ENCODE measurements at places on chromosomes 11 and 22.
A peak's percentile ranks its signal among the peaks of the same experiment; 100 is the strongest.

GRCh38 chr11:44112091-44112821, 16.8 kb downstream of the EXT2 start:
- peak; percentile 14 for DNase-seq

DNA sequence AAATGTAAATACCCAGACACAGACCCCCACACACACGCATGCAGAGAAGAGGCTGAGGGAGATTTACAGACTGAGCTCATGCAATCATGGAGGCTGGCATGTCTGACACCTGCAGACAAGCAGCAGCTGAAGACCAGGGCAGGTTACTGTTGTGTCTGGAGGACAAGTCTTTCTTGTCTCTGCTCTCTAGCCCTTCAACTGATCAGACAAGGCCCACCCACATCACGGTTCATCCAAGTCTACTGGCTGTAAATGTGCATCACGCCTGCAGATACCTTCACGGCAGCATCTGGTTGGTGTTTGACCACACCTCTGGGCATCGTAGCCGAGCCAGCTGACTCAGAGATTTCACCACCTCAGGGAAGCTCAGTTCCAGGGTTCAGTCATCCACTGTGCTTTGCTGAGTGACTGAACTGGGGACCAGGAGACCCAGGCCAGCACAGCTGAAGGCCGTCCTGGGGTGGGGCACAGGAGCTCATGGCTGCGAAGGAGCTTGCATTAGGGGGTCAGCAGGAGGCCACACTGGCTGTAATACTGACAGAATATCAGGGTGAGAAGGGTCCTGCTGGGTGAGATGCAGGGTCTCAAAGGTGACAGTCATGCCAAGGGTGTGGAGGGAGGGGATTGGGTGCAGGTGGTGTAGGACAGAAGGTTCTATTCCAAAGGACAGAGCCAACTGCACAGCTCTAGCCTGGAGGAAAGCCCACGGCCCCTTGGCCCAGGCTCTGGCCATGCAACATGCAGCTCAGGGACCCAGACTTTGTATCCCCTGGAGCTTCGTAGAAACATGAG, 304.9 kb downstream of the BRD1 start:
- DNase-seq = no peak

DNA sequence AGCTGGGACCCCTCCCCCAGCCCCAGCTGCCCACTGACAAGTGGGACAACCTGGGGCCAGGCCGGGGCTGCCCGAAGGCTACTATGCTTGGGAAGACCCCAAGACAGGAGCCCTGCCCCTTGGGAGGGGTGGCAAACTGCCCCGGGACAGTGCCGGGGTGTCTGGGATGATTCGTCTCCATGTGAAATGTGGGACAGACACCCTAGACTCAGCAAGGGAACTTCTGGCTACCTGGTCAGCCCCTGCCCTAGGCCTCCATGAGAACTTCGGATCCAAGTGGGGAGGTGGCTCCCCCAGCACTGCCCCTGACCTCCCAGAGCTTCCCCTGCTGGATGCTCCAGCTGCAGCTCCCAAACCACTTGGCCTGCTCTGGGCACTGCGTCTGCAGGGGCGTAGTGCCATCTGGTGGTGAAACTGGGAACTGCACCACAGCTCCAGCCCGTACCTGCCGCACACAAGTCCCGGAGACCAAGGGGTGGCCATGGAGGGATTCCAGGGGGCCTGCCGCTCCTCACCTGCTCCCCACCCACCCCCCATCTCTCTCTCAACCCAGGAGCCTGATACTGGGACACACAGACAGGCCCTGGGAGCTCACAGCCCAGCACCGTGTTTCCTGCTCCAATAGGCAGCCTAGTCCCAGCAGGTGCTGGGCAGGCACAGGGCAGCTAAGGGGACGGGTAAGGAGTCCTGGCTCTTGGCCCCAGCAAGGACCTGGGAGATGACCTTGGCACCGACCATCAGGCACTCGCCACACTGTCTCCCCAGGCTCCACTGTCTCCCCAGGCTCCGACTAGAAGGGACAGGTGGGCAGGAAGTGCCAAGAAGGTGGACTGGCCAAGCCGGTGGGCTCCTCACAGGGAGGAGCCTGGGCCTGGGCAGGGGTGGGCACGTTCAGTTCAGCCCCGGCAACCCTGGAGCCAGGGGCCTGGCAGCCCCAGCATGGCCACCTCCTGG, 194.1 kb downstream of the IGLL1 start:
- DNase-seq = peak; percentile 65

DNA sequence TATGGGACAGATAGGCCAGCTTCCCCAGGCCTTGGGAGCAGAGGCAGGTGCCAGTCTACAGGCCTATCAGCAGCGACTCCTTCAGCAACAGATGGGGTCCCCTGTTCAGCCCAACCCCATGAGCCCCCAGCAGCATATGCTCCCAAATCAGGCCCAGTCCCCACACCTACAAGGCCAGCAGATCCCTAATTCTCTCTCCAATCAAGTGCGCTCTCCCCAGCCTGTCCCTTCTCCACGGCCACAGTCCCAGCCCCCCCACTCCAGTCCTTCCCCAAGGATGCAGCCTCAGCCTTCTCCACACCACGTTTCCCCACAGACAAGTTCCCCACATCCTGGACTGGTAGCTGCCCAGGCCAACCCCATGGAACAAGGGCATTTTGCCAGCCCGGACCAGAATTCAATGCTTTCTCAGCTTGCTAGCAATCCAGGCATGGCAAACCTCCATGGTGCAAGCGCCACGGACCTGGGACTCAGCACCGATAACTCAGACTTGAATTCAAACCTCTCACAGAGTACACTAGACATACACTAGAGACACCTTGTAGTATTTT, 26.6 kb upstream of the L3MBTL2 start:
- DNase-seq = no peak

GRCh38 chr11:113198972-113199661, 115.3 kb upstream of the TTC12 start:
- DNase-seq = no peak

- DNase-seq = no peak
Observed at GRCh38 chr11:83540112-83540675, 254.0 kb upstream of the CCDC90B start.

DNA sequence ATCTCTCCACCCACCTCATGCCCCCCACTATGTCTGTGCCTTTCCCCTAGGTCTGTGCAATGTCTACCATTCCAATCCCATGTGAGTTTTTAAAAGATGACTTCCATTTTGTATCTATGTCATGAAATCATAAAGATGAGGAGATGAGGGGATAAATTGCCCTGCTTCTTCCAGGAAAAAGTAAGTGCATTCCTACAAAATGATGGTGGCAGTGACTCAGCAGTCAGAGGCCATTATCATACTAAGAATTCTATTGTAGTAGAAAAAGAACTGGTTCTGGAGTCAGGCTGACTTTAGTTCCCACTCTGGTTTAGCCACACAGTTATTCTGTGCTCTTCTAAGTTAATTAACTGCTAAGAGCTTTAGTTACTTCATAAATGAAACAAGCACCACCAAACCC, 89.6 kb upstream of the API5 start:
- DNase-seq = no peak

DNA sequence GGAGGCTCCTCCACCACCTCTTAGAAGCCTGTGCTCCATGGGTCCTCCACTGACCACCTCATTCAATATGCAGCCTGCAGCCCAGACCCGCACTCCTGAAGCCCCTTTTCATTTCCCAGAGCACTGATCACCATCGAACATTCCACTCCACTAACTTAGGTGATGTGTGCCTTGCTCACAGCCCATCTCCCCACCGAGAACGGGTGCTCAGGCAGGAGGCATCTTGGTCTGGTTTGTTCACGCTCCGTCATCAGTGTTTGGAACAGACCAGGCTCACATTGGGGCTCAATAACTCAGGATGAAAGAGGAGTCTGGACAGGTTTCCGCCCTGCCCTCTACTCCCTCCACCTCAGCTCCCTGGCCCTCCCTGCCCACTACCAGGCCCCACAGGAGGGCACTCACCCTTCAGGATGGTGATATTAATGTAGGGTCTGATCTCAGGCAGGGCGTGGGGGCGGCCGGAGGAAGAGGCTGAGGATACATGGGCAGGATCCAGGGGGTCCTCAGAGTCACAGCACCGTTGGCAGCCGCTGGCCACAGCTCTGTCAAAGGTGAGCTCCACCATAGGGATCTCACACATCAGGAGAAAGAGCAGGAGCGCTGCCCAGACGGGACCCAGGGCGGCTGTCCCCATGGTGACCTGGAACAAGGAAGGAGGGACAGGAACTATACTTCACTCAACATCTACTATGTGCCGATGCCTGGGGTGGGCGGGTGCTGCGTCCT, 3.1 kb downstream of the C1QTNF6 start:
- no peak for DNase-seq

- DNase-seq = no peak
Observed at GRCh38 chr11:49851971-49852389, 100.2 kb upstream of the OR4C13 start.

GRCh38 chr11:35518766-35519165, 6.7 kb downstream of the PAMR1 start:
- DNase-seq = no peak

DNA sequence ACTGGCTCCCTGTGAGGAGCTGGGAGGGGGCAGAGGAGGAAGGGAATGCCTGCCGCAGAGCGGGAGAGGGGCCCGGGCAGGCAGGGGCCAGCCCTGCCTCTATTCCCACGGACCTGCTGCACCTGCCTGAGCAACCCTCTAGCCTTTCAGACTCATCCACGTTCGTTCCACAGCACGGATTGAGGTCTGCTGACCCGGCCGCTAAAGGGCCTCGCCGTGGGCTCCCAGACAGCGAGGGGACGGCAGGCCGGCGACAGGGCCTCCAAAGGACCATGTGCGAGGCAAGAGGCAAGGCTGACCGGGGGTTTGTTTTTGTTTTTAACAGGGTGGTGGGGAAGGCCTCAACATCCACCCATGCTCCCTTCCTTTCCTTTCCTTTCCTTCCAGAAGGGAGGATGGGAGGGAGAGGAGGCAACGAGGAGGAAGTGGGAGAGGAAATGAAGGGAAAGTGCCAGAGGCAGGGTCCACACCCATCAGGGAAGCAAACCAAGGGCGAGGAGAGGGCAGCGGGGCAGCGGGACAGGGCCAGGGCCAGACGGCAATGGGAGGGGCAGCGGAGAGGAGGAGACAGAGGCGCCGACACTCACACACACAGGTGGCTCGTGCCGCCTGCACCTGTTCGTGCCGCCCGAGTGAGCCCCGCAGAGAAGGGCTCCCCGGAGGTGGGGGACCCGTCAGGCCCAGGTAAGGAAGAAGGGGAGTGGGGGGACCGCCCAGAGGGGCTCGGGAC, 7.5 kb downstream of the LRFN4 start:
- DNase-seq = no peak

DNA sequence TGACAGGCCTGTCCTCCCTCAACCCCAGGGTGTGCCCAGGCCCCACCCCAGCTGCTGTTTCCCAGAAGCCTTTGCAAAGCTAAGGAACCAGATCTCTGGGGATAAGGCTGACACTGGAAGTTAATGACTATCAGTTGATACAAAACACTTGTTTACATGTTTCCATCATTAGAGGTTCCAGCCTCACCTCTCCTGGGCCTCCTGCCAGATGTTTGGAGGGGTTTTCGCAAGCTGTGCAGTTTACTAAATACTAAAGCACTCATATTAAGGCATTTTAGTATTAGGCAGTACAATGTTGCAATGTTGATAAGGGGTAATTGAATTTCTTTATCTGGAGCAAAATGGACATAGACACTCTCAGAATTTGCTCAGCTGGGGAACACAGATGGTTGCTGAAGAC, 218.7 kb downstream of the INSC start:
- no peak for DNase-seq

GRCh38 chr11:48111891-48112290, 104.7 kb upstream of the OR4B1 start:
- no peak for DNase-seq

GRCh38 chr22:50074551-50075530, 10.4 kb downstream of the MLC1 start:
- DNase-seq = no peak

DNA sequence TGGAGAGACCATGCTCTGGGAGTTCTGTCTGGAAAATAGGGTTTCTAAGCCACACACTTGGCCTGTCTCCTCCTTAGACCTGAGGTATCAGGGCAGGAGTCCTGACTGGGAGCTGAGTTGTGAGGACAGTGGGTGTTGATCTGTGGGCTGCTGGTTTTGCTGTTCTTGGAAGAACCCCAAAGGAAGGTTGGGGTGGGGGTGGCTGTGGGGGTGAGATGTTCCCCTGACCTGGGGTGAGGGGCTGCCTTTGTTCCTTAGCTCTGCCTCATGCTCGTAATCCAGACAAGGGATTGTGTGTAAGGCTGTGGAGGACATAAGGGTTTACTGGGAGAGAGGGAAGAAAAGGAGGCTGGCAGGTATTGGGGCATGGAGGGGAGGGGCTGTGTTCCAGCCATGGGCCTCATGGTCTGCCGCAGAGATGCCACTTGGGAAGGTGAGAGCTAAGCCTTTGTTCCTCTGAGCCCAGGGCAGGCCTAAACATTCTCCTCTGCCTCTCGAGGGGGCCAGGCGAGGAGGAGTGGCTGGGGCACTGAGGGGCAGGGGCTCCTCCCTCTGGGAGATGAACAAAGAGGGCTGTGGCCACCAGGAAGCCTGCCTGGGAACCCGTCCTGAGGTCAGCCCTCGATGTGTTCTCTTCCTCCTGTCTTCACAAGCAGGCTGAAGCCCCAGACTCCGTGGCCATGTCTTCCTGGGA, 4.4 kb downstream of the OTOG start:
- DNase-seq = no peak

GRCh38 chr22:23145878-23146470, 697 bp downstream of the RAB36 start:
- DNase-seq = no peak

DNA sequence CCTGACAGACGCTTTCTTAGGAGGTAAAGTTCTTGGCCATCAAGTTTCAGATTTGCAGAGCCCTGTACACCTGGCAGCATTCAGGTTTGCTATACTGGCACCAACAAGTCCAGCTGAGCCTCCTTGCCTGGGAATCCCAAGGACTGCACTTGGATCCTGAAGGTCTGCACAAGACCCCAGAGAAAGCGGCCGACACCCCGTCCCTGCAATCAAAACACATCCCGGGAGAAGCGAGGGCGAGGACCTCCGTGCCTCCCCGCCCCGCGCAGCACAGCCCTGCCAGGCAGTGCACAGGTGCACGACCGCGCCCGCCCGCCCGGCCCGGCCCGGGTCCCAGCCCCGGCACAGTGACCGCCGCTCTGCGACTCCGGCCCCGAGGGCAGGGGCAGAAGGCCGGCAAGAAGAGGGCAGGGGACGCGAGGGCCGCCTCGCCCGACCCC, 559 bp downstream of the MRTFA start:
- no peak for DNase-seq

DNA sequence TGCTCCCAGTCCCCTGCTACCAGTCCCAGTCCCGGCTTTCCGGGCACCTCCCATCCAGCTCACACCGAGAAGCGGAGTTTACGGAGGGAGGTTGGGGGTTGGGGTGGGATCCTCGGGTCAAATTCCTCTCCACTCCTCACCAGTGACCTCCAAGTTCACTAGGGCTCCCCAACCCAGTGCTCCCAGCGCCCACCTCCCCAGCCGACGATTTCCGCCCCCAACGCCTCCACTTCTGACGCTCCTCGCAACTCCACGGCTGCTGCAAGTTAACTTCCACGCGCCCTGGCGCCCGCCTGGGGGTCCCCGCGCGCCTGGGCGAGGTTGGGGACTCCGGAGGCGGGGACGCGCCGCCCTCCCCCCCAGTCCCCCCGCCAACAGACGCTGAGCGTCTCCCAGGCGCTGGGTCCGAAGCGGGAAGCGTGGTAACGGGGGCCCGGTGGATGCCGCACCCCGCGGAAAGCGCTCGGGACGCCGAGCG, 526 bp downstream of the TPST2 start:
- DNase-seq = no peak
